Vagina (tissue), 2 donors: ENCODE measurements at places on chromosomes 3 and 15.

GRCh38 chr3:54259636-54260035, 137.3 kb downstream of the CACNA2D3 start:
- no peak for DNase-seq

DNA sequence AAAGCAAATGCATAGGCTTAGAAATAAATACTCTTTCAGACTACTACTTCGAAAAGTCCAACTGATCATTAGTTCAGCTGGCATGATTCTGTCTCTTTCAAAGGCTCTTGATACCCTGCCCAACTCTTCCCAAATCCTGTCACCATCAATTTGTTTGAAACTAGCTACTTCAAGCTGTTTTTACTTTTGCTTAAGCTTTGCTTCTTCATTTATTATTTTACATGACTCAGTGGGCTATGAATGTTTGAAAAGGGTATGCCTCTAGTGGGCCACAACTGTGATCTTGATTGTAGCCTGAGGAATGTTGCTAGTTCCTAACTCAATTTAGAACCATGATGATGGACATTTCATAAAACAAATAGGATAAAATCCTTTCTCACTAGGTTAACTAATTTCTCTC, 340.8 kb downstream of the NAALADL2 start:
- DNase-seq = no peak

- no peak for DNase-seq
These were observed 12.9 kb downstream of the PCYT1A start for GRCh38 chr3:196274585-196274984.

- DNase-seq = no peak
These were observed 15.4 kb upstream of the GMNC start for GRCh38 chr3:190877925-190878324.

- no peak for DNase-seq
These were observed 51.8 kb upstream of the GALNT15 start for GRCh38 chr3:16122661-16123060.

GRCh38 chr3:190865828-190866227, 3.3 kb upstream of the GMNC start:
- no peak for DNase-seq

- no peak for DNase-seq
These were observed 44.0 kb upstream of the ALDH1A3 start for GRCh38 chr15:100835636-100836035.

DNA sequence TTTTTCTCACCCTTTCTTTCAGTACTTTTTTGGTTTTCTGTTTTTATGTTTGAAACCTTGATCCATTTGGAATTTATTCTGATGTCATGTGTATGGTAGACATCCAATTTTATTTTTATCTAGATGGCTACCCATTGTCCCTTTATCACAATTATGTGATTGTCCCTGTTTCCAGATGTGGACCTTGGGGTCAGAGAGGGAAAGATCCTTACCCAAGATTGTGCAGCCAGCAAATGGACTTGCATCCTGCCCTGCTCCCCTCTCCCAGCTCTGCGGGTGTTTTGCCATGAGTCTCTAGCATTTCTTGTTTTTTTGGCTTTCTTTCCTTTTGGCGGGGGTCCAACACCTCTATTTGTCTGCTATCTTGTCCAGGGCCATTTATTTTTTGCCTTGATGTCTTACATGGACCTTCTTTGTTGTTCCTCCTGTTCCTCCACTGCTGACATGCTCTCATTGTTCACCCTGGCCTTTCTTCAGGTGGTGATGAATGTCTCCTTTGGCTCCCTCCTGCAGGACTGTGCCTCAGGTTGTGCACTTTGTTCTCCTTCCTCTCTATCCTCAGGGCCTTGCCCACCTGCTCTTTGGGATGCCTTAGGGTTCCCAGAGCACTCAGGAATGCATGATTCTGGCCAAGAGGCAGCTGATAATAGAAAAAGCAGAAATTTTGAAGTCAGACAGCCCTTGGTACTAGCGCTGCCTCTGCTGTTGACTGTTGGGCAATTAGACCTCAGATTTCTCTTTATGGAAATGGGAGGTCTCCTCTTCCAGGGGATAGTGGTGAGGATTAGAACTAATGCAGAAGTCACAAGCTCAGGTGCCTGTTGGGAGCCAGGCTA, 84.3 kb downstream of the EEFSEC start:
- DNase-seq = no peak

GRCh38 chr3:120855665-120856437, 52.2 kb upstream of the STXBP5L start:
- no peak for DNase-seq

DNA sequence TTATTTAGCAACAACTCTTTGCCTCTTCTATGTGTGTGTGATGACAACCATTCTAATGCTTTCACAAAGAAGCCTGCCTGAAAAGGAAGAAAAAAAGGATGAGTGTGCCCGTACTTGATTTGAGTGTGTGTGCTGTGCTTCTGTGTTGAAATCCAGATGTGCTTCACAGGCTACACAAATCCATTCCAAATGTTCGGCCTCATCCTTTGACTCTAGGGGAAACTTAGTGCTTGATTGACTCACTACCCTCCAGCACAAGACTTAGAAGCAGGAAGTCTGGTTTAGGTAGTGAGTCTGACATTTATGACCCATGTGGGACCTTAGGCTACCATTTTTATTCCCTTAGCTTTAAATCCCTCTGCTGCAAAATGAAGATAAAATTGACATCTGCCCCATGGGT, 108.8 kb upstream of the PLAAT1 start:
- no peak for DNase-seq

GRCh38 chr3:170171563-170171962, 10.0 kb downstream of the PHC3 start:
- no peak for DNase-seq

DNA sequence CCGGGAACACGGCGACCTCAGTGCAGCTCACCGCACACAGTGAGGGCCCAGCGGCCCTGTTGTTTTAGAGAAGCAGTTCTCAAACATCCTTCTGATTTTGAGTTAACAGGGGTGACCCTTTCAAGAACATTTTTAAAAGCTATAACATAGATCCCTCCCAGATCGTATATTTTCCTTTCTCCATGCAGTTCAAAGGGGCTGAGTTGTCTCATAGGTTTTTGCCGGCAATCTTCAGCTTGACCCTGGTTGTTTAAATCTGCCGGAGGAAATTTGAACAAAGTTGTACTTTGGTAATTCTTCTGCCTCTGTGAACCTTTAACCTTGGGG, 14.3 kb downstream of the EEFSEC start:
- DNase-seq = no peak

DNA sequence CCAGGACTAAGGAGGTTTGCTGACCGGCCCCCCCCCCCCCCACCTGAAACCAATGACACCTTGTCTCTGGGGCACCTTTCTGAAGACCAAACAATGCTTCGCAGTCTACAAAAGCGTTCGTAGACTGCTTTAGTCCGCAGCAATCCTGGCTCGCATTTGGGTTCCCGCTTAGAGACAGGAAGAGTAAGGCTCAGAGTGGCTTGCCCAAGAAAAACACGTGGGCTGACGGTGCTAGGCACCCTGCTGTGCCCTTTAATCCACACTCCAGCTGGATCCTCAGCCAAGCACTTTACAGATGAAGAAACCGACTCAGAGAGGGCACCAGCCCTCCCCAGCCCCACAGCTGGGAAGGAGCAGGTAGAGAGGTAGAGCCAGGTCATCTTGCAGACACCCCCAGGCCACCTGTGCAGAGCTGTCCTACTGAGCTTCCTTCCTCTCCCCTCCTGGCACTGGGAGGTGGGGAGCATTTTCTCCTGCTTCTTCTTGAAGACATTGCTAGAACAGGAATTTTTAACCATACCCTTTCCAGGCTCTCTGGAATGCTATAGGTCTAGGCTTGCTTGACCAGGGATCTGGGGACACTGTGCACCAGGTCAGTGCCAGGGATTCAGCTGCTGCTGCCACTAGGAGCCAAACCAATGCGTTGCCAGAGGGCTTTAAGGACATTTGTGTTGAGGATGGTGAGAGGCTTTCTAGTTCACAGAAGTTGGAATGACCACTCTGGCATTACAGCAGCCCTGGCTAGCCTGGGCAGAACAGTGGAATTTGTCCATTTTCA, 1.0 kb upstream of the KLF15 start:
- DNase-seq = no peak

- DNase-seq = no peak
These were observed 14.5 kb downstream of the HIGD2B start for GRCh38 chr15:72671525-72671924.

- DNase-seq = no peak
These were observed 290.8 kb downstream of the NLGN1 start for GRCh38 chr3:173688216-173688842.

GRCh38 chr15:98903377-98904018, 104.1 kb downstream of the PGPEP1L start:
- DNase-seq = no peak

DNA sequence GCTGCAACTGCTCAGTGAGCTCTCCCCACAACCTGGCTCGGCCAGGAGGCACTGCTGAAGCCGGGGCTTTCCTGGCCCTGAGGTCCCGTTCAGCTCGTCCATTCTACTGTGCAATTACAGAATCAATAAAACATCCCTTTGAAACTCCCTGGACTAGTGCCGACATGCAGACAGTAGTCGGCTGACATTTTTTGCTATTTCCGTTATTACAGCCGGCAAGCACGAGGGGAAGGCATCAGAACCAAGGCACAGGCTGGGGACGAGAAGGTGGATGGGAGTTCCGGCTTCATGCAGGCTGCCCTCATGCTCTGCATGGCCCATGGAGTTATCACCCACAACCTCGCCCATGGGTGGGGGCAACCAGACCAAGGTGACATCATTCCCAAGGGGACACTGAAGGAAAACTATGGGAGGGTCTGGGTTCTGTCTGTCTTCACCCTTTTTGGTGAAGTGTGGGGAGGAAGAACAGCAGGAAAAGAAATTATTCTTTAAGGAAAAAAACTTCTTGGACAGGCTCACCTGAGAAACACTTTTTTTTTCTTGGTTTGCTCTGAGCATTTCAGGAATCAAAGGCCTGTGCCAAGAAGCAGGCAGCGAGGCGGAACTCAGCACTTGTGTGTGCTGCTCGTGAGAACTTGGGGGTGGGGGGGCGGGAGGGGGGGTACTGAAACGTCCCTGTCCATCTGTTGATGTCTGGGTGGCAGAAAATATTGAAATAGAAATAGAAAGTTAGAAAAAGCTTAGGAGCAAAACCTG, 154.5 kb downstream of the FOXP1 start:
- DNase-seq = no peak

- no peak for DNase-seq
These were observed 3.1 kb downstream of the SEMA3G start for GRCh38 chr3:52441772-52442332.

- DNase-seq = no peak
These were observed 338.7 kb downstream of the CLSTN2 start for GRCh38 chr3:140273542-140274195.

DNA sequence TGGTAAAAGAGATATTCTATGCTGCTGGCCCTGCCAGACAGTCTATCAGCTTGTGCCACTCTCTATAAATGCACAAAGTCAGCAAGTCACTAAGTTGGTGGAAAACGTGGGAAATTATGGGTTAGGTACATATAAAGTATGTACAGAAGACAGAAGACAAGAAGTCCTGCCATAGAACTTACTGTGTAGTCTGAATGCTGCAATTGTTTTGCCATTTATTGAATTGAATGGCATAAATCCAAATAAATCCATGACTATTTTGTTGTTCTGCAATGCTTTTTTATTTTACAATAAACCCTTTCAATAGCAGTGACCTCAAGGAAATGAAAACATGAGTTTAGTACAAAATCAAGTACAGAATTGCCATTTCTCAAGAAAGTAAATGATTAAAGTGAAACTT, 34.1 kb upstream of the TM4SF1 start:
- no peak for DNase-seq

GRCh38 chr3:153901152-153901551, 220.0 kb upstream of the ARHGEF26 start:
- DNase-seq = no peak

GRCh38 chr3:71850654-71851053, 65.7 kb upstream of the PROK2 start:
- no peak for DNase-seq

- no peak for DNase-seq
These were observed 17.1 kb downstream of the SKIC8 start for GRCh38 chr15:78282324-78282723.

DNA sequence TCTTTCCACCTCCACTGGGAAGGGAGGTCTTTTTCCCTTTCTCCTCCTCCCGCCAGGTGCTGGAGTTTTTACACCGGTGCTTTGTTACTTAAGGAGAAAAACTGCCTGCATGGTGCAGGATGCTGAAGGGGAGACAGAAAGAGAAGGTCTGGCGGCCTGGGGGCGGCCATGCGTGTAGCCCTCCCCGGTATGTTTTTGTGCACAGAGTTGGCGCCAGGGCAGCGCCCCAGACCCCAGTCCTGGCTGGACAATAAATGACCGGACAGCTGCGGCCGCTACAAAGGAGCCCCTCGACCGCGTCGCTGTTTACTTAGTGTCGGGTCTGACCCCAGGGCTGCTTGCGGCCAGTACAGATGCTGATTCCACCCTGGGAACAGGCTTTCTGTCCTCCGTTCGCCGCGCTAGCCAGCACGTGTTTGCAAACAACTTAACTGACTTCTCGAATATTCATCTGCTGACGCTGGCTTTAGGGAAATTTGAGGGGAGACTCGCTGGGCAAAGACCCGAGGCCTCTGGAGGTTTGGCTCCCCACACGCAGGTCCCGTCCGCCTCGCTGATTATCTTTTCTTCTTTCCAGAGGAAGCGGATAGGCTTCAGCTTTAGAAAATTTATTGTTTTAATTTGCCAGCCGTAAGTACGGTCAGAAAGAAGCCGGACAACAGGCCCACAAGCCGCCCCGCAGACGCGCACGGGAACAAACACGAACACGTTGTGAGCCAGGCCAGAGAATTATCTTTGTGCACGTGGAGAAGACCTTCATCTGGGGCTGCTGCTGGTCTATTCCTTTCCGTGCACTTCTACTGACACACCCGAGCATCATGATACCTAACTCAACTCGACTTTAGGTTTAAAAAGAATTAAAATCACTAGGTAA, 46.9 kb downstream of the ZIC4 start:
- DNase-seq = no peak

DNA sequence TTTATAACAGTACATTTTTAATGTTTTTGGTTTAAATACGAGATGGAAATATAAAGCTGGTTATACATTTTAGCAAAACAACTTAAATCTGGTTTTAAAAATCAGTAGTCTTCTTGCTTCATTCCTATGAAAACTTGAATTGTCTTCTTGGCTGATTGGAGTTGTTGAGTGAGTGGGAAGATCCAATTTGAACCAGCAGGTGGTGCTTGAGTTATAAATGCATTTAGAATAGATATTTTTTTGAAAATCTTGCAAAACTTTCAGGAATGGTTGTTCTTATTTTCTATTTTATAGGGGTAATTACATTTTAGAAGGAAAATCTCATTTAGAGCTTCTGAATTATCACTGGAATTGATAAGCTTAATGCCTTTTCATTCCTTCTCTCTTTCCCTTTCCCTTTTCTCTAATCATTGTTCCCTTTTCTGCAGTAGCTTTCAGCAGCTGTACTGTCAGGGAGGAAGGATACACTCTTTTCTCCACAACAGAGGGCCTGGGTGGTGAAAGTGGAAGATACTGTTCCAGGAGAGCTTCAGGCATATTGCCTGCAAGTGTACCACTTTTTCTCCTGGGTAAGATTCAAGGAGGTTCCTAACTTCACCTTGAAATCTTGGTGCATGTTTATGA, 335.6 kb downstream of the NLGN1 start:
- DNase-seq = no peak

GRCh38 chr3:106552351-106553043, 683.7 kb upstream of the CBLB start:
- no peak for DNase-seq
